ENCODE measurements at places on chromosomes 1 and 21. TPM values are rescaled to one million over a fixed set of nuclear protein-coding genes. Genes with fewer than 3 reads are reported as not detected.

The NHLH1 gene
- 0.09 TPM for total RNA-seq

The HTR1D gene
- 0.09 TPM for total RNA-seq

The FAM177B gene
- 1.1 TPM for total RNA-seq

The PPM1J gene
- total RNA-seq: 2.0 TPM

The SPRR3 gene
- not detected for total RNA-seq

The MORN1 gene
- total RNA-seq: 24.7 TPM

The TMEM240 gene
- 1.9 TPM for total RNA-seq

The LYPD8 gene
- 3.2 TPM for total RNA-seq

The KIF17 gene
- total RNA-seq: 4.9 TPM

The CHI3L2 gene
- 27.2 TPM for total RNA-seq

The RIMKLA gene
- total RNA-seq: 3.3 TPM

The BACE2 gene
- total RNA-seq: 65.7 TPM

The ELAPOR1 gene
- 1.3 TPM for total RNA-seq

The FNDC10 gene
- 2.6 TPM for total RNA-seq

The INPP5B gene
- total RNA-seq: 32.9 TPM

The OR2L8 gene
- not detected for total RNA-seq

The CFHR4 gene
- 0.35 TPM for total RNA-seq

The OR10R2 gene
- total RNA-seq: not detected

The GUCA2B gene
- total RNA-seq: not detected

The BGLAP gene
- 1.8 TPM for total RNA-seq

The SMPDL3B gene
- 9.7 TPM for total RNA-seq

The FCRL6 gene
- total RNA-seq: 1.4 TPM

The FCRL1 gene
- 5.7 TPM for total RNA-seq

The TEDDM1 gene
- not detected for total RNA-seq

The TOMM40L gene
- 12.1 TPM for total RNA-seq

The PLA2G2D gene
- total RNA-seq: 1.1 TPM

The PPIAL4G gene
- total RNA-seq: 0.35 TPM

The SPATA17 gene
- total RNA-seq: 5.7 TPM

The ZNF695 gene
- total RNA-seq: 0.44 TPM

The RXFP4 gene
- total RNA-seq: not detected

The ZBTB17 gene
- total RNA-seq: 41.5 TPM

The TCP10L gene
- total RNA-seq: 2.2 TPM

The FRRS1 gene
- total RNA-seq: 7.4 TPM

The GJA9 gene
- total RNA-seq: not detected

The HDGF gene
- 198 TPM for total RNA-seq

The ZNF683 gene
- 0.25 TPM for total RNA-seq

The ZNF644 gene
- total RNA-seq: 60.4 TPM

The GJA4 gene
- 15.6 TPM for total RNA-seq

The LHX8 gene
- not detected for total RNA-seq

The STMN1 gene
- total RNA-seq: 50.4 TPM

The KCNJ10 gene
- total RNA-seq: 4.9 TPM

The LAMC2 gene
- total RNA-seq: 89.0 TPM

The RAB13 gene
- total RNA-seq: 142 TPM

The TGFBR3 gene
- total RNA-seq: 57.9 TPM

The TNFSF18 gene
- not detected for total RNA-seq

The ZNF648 gene
- not detected for total RNA-seq

The FCMR gene
- total RNA-seq: 16.7 TPM

The CLCA2 gene
- not detected for total RNA-seq

The SPRR2E gene
- total RNA-seq: not detected

The DYNLT5 gene
- total RNA-seq: 1.4 TPM

The AUNIP gene
- total RNA-seq: 0.38 TPM

The SEMA4A gene
- 45.9 TPM for total RNA-seq

The SDF4 gene
- total RNA-seq: 160 TPM

The SAMSN1 gene
- 10.4 TPM for total RNA-seq

The WNT9A gene
- 3.1 TPM for total RNA-seq

The KRTAP13-2 gene
- total RNA-seq: not detected

The CD52 gene
- total RNA-seq: 30.8 TPM

The SPRR1A gene
- total RNA-seq: not detected

The RCAN1 gene
- total RNA-seq: 31.3 TPM

The DHX9 gene
- total RNA-seq: 152 TPM

Data from kidney (tissue), 22 donors.